IMR-90 (cell line): ENCODE measurements at places on chromosomes 6 and 20.

- DNase-seq: no peak
Measured at GRCh38 chr6:116616737-116617053, 416 bp downstream of the RSPH4A start.

DNA sequence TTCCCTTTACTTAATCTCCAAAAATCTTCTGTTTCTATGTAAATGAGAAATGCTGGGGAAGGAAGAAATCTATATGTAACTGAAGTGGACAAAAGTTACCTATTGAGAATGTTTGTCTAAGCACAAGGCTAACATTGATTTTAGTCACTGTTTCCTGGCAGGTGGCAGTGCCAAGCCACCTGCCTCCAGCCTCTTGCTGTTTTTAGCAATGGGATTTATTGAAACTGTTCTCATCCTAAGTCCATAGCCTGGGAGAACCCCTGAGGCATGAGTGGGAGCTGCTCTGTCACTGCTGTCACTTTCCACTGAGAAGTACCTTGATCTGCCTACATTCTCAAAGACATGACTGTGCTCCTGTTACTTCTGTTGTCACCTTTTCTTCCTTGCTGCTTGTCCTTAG lies 14.7 kb downstream of the ENPP3 start:
- no peak for DNase-seq

- no peak for DNase-seq
Measured at GRCh38 chr6:45415315-45415714, 37.6 kb upstream of the SUPT3H start.

DNA sequence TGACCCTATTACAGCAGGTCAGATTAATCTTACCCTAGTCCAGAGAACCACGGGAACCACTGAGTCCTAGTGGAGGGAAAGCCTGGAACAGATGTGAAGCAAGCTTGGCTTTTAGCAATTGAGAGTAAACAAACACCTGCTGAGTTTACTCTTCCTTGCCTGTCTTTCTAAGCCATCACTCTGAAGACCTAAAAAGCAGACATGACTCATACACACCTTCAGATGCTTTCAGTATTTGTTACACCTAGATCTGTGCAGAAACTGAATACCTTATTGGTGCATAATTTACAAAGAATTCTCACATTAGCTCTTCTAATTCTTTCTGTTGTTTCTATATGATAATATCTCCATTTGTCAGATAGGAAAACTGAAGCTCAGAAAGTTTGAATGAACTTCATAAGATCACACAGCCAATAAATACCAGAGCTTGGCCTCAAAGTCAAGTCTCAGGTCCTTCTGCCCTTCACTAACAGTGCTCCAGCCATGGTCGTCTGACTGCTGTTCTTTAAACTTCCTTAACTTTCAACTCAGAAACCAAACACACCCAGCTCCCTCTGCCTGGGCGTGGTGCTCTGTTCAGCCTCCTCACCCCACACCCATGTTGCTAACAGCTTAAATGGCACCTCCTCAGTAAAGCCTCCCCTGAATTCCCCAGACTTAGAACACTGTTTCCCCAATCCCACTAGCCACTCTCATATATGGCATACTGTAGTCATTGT lies 8.6 kb upstream of the GABBR1 start:
- no peak for DNase-seq

- DNase-seq: no peak
Measured at GRCh38 chr6:89269252-89269651, 45.8 kb downstream of the GABRR2 start.

GRCh38 chr20:44702776-44703175 lies 12.4 kb upstream of the CCN5 start:
- DNase-seq: peak; percentile 91

DNA sequence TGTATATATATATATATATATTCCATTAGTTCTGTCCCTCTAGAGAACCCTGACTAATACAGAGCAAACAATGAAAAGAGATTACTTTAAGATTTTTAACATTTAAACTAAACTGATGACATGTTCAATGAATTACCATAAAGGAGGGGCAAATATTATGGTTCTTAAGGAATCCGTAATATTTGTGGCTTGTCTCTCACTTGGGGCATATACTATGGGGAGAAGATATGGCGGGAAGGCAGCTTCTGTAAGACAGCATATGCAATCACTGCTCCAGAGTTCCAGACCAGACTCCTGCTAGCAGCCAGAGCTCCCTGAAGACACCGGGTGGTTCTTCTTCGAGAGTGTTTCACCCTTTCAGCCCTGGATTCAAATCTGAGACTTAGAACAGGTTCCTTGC lies 321.1 kb upstream of the NT5E start:
- DNase-seq: no peak

DNA sequence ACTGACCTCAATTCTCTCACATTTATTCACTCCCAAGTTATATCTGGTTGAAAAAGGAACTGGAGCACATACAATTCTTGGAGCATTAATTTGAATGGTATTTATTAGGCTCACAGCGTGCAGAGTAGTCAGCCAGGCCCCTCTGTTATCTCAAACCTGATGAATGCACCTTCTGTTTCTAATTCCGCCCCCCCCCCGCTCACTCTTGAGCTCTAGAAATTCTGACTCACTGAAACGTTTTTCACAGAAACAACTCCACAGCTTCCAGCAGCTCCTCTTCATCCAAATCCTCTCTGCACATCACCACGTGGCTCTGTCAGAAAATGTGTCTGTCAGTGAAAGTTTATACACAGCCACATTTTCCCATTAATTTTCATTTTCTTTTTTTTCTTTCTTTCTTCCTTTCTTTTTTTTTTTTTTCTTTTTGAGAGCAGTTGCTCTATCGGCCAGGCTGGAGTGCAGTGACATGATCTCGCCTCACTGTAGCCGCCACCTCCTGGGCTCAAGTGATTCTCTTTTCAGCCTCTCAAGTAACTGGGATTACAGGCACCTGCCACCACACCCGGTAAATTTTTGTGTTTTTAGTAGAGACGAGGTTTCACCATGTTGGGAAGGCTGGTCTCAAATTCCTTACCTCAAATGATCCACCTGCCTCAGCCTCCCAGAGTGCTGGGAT lies 109.4 kb downstream of the TBXT start:
- peak; percentile 69 for DNase-seq

GRCh38 chr20:56893226-56893917 lies 264.3 kb downstream of the TFAP2C start:
- no peak for DNase-seq

DNA sequence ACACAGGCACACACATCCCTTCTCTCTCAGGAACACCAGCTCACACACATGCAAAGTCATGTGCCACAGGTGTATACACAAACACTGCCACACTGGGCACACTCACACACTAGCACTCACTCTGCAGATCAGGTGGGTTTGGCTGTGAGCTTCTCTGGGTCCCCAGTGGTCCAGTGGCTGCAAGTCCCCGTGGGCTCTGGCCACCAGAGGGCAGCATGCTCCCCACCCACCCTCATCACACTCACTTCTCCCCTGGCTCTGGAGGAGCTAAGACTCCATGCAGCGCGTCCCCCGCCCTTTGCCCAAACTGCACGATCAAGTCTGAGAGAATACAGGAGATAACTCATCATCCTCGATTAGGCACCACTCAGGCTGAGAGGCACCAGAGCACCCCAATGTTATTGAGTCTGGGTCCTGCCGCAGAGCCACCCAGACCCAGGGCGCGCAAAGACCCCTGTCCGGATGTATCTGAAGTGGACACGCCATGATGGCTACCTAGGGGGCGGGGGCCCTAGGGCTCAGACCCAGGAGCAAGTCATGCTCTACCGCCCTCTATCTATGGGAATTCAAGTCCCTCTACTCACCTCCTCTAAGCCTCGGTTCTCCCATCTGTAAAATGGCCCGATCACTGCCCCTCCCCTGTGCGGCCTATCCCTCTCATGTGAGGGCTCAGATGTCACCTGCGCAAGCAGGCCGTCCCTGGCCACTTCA lies 90.5 kb downstream of the GRM4 start:
- peak; percentile 51 for DNase-seq

GRCh38 chr6:152360034-152360433 lies 277.1 kb downstream of the SYNE1 start:
- DNase-seq: no peak

GRCh38 chr6:37039958-37040357 lies 34.5 kb downstream of the FGD2 start:
- no peak for DNase-seq

DNA sequence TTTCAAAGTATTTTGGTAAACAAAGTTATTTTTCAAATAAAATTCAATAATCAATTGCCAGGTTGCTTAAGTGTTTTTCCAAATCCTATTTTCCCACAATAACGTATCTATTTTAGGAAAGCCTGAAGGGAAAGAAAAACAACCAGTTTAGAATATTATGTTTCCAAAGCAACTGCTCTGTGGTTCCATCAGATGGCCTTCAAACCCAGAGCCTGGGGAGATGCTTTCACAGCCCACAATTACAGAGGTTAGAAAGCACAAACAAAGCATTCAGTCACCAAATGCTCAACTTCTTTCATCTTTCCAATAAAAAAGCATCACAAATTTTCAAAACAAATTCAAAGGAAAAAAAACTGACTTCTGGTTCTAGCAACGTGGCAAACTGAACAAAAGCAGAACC lies 66.0 kb downstream of the ELOVL5 start:
- DNase-seq: no peak

GRCh38 chr6:156828280-156828703 lies 51.1 kb downstream of the ARID1B start:
- peak; percentile 91 for DNase-seq

DNA sequence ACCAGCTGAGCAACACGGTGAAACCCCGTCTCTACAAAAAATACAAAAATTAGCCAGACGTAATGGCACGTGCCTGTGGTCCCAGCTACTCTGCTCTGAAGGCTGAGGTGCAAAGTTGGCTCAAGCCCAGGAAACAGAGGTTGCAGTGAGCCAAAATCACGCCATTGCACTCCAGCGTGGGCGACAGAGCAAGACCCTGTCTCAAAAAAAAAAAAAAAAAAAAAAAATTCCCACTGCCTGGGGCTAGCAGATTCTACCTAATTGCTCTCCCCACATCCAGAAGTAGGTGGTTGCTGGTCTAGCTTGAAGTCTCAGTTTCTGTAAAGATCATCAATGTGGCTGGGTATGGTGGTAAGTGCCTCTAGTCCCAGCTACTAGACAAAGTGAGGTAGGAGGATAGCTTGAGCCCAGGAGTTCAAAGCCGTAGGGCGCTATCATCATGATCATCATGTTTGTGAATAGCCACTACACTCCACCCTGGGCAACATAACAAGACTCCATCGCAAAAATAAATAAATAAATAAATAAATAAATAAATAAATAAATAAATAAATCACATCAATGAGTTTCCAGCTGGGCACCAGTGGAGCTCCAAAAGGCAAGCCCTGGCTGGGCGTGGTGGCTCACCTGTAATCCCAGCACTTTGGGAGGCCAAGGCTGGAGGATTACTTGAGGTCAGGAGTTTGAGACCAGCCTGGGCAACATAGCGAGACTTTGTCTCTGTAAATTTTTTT lies 6.3 kb upstream of the AP5S1 start:
- DNase-seq: no peak

- no peak for DNase-seq
Measured at GRCh38 chr6:87724983-87725811, 23.2 kb upstream of the AKIRIN2 start.

DNA sequence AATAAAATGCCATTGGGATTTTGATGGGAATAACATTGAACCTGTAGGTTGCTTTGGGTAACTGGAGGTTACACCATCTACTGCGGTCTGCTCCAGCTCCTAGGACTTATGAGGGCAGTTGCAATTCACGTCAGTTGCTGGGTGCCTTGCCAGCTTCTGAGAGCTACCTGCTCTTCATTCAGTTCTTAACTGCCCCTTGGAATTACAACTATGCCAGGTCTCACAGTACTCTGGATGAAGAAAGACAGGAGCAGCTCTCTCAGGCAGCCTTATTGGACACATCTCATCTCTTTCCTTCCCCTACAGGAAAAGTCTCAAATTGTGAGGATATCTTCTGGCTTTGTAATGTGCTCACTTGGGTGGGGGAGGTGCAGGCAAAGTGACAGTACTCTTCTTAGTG lies 1643.3 kb downstream of the GRIK2 start:
- DNase-seq: no peak

GRCh38 chr6:155894758-155895157 lies 439.1 kb upstream of the NOX3 start:
- DNase-seq: no peak

- peak; percentile 91 for DNase-seq
Measured at GRCh38 chr6:159981403-159982245, 12.7 kb downstream of the IGF2R start.

DNA sequence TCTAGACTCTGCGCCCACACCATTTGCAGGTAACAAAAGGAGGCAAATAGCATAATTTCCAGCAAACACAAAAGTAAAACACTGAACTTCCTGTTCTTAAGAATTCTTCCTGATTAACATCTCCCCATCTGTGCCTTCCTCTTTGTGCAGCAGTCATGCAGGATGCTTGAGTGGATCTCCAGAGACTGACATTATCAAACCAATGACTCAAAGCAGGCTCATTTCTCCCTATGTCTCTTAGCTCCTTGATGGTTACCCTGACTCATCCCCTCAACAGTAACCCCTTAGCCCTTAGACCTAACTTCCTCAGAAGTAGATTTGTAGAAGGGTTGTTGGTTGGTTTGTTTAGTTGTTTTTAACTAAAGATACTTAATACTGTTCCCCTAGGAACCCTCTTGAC lies 137.0 kb upstream of the RIN2 start:
- DNase-seq: peak; percentile 2

DNA sequence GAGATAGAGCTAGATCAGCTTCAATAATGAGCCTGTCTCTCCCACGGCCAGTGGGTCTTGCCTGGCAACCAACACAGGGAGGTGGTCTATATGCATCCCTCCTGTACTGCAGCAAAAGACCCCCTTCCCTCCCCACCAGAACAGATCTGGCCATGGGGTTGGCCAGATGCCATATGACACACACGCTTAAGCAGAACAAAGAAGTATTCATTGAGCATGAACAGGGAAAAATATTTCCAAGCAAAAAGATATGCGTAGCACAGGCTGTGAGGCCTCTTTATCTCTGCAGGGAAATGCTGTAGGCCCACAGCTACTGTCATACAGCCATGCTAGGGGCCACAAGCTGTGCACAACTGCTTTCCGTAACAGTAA lies 73.4 kb upstream of the NRSN1 start:
- DNase-seq: no peak

- DNase-seq: no peak
Measured at GRCh38 chr6:2979819-2980464, 8.6 kb upstream of the SERPINB6 start.

DNA sequence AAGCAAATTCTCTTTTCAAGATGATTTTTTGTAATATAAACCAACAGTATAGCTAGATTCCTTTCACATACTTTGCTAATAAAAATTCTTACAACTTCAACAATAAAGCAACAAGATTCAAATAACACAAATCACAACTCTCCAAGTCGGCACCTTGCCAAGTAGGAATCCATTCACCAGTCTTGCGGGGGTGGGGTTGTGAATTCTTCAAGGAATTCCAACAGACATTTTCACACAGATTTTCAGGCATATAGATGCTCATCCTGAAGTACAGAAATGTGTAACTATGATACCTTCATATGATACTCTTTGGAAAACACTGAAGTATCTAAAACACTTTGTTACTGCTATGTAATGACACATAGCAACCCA lies 36.5 kb downstream of the SCML4 start:
- no peak for DNase-seq

GRCh38 chr20:23018432-23018831 lies 16.7 kb upstream of the SSTR4 start:
- DNase-seq: no peak

- no peak for DNase-seq
Measured at GRCh38 chr20:36677422-36677771, 31.4 kb upstream of the SLA2 start.
